Occipital lobe (tissue), 3 donors: ENCODE measurements at places on chromosomes 6 and 20.

DNA sequence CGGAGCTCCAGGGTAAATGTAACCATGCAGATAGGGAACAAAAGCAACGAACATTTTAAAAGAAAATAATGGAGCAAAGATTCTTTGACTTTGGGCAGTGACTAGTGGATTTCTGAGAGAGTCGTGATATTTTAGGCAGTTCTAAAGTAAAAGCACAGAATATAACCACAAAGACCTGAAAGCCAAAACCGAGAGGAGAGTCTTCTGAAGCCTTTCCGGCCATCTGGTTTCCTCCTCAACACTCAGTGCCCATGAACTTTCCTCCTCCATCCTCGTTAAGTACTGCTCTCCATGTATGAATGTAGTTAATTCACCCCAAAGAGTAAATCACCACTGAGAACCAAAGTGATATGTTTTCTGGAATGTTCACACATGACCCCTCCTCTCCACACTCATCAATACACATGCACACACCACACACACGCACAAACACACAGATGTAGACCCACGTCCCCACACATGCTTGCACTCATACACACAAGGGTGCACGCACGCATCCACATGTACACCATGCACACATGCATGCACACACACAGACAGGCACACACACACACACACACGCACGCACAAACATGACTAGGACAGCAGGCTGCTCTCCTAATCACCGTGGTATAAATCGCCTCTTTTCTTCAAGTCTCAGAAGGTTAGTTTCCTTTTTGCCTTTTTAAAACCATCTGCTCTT lies 109.5 kb downstream of the MYLK4 start:
- DNase-seq: no peak

- no peak for DNase-seq
Measured at GRCh38 chr20:6705926-6706548, 61.4 kb upstream of the BMP2 start.

GRCh38 chr20:9723501-9724202 lies 115.2 kb downstream of the PAK5 start:
- no peak for DNase-seq

DNA sequence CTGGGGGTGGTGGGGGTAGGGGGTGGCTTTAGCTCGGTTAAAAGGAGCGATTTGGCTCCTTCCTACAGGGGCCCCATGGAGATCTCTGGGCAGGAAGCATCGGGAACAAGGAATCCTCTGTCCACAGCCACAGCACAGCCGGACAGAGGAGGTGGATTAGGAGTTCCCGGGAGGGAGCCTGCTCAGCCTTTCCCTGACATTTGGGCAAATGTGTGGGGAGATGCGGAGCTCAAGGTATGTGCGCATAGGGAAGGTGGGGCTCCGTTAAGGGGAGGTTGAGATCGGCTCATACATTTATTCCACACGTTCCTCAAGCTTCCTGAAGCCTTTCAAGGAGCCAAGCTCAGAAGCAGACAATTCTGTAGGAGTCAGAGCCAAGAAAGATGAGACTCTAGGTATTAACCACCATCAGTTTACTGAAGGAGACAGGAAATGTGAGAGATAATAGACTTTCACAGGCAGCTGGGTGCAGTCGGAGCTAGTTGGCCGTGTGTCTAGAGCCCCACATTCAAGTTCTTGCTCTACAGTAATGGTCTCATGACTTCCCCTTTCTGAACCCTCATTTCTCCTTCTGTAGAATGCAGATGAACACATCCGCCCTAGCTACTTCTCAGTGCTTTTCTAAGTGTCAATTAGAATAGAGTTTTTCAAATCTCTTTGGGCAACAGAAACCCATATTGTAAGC lies 40.8 kb upstream of the EPB41L1 start:
- no peak for DNase-seq

DNA sequence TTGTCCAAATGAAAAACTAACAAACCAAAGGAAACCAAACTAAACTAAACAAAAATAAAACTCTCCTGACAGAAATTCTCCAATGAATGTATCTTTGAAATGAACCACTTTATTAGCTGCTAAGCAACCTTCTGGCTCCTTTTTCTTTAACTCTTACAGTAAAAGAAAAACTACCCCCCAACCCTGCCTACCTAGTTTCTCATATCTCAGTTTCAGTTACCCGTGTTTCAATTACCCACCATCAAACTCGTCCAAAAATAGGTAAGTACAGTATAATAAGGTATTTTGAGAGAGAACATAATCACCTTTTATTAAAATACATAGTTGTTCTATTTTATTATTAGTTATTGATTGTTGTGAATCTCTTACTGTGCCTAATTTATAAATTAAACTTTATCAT lies 177.4 kb upstream of the THEMIS start:
- no peak for DNase-seq

DNA sequence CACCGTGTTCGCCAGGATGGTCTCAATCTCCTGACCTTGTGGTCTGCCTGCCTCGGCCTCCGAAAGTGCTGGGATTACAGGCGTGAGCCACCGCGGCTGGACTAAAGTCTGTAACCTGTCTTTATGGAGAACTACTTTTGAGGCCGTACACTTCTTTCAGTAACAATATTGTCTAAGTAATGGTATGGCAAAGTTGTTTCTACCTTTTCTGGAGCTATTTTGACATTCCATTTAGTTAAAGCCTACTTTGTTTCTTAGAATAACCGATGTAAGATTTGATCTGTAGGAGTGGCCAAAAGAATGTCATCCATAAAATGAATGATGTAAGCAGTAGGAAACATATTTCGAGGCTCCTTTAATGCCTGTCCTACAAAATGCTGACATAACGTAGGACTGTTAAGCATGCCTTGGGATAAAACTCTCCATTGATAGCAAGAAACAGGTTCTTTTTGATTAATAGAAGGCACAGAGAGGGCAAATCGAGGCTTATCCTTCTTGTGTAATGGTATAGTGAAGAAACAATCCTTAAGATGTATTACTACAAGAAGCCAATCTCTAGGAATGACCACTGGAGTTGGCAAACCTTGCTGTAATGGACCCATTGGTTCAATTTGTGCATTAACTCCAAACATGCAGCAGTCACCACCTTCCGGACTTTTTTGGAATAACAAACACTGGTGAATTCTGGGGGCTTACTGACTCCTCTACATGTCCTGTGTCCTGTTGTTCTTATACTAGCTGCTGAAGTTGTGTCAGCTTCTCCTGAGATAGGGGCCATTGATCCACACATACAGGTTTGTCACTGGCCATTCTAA lies 35.9 kb downstream of the HLA-DRA start:
- DNase-seq: no peak

GRCh38 chr6:112938650-112939049 lies 591.5 kb downstream of the RFPL4B start:
- DNase-seq: no peak

DNA sequence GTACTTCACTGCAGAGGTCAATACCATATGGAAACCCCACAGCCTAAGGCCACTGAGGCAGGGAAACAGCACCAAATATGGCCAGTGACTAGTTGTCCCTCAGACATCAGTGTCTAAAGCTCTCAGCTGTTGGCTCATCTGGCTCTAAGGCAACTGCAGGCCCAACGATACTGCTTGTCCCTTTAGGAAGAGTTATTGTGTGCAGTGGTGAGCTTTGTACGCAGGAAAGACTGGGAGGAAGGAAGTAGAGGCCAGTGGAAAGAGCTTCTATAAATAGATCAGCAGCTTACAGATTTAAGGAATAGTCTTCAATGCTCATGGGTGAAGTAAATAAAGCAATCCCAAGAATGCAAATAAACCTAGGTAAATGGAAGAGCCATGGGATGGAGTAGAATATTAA lies 29.3 kb downstream of the DNAAF9 start:
- no peak for DNase-seq

DNA sequence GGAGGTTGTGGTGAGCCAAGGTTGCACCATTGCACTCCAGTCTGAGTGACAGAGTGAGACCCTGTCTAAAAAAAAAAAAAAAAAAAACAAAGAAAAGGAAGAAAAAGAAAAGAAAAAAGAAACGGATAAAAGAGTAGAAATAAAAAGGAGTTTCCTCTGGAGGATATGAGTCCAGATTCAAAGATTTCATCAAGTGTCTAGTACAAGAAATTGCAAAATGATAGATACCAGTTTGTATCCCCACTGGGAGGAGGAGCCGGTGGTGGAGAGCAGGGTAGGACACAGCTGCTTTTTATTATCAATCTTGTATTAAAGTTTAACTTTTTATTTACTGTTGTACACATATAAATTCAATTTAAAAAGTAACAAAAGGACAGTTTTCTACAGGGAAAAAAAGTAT lies 113.9 kb downstream of the BMP7 start:
- no peak for DNase-seq

DNA sequence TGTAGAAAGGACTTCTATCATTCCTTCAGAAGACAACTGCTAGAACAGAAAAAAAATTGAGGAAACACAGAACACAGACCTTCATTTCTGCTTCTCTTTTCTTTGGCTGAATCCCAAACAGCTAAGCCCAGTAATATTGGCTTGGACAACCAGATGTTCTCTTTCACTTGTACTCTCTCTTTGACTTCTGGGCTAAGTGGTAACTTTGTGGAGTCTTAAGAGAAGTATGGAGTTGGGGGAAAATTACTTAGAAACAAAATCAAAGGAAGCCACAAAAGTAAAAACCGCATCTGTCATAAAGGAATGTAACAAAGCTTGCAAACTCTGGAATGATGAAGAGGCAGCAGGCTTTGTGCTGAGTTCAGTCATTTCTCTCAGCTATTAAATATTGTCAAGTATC lies 587.5 kb downstream of the CBLN4 start:
- no peak for DNase-seq

- peak; percentile 45 for DNase-seq
Measured at GRCh38 chr6:161079566-161080262, 88.1 kb downstream of the MAP3K4 start.

GRCh38 chr6:149855741-149856140 lies 8.4 kb downstream of the LRP11 start:
- DNase-seq: no peak

- DNase-seq: no peak
Measured at GRCh38 chr20:12947691-12948090, 61.1 kb upstream of the SPTLC3 start.

DNA sequence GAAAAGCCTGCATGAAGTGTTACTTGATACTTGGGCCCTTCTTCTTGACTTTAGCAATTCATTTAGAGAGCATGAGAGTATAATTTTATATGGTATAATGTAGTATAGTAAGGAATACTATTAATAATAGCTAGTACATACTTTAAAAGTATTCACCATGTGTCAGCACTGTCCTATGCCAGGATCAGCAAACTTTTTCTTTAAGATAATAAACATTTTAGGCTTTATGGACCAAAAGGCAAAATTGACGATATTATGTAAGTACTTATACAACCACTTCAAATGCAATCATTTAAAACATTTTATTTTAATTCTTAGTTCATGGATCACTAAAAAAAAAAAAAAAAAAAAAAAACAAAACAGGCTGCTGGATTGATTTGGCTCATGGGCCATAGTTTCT lies 163.9 kb downstream of the IBTK start:
- DNase-seq: no peak

DNA sequence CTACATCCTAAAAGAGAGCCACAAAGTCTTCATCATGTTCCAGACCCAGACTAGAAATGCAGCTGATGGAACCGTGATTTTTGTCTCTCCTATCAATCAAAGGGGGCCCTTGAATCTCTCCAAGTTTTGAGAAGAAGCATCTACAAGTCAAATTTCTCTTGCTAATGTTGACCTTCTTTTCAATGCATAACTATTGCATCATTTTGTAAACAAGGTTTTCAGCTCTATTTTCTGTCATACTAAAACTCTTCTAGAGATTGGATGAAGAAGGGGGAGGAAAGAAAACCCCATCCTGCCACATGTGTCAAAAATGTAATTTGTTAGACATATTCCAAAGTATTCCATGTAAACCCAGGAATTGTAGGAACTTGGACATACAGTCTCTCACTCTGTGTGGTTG lies 169.2 kb downstream of the LMBRD1 start:
- no peak for DNase-seq

DNA sequence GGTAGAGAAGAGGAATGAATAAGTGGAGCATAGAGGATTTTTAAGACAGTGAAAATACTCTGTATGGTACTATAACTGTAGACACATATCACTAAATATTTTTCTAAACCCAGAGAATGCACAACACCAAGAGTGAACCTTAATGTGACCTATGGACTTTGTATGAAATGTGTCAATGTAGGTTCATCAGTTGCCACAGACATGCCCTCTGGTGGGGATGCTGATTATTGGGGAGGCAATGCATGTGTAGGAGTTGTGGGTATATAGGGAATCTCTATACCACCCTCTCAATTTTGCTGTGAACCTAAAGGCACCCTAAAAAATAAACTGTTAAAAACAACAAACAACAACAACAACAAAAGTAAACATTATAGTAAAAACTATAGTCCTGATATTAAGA lies 293.7 kb downstream of the RNF144B start:
- DNase-seq: no peak

DNA sequence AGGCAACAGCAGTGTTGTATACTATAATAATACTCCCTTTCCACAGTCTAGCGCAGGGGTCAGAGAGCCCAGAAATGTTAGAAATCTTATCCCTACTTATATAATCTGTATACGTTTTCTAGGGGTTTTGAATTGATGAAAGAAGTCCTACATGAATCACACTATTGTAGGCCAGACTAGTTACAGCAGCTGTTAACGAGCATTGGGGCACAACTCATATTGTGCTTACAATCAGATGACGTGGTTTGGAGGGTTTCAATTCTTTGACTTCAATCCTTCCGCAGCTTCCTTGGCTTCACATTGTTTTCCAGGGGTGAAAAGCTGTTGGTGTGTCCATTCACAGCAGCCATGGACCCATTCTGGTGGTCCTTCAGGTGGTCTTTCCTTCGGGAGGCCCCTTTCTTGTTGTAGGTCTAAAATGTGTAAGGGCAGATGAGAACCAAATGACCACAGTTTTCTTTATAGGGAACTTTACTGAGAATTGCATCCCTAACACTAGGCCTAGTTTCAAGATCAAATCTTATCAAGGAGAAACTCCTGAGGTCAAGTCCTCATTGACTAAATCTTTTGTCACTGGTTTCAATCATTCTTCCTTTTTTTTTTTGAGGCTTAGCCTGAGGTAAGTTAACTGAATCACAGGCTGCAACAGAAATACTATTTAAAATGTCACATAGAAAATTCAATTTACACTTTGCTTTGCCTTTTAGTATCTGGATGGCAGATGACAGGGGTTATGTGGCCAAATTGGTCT lies 79.7 kb downstream of the ELOVL5 start:
- no peak for DNase-seq

GRCh38 chr6:39200498-39201020 lies 28.7 kb downstream of the KCNK5 start:
- DNase-seq: no peak

DNA sequence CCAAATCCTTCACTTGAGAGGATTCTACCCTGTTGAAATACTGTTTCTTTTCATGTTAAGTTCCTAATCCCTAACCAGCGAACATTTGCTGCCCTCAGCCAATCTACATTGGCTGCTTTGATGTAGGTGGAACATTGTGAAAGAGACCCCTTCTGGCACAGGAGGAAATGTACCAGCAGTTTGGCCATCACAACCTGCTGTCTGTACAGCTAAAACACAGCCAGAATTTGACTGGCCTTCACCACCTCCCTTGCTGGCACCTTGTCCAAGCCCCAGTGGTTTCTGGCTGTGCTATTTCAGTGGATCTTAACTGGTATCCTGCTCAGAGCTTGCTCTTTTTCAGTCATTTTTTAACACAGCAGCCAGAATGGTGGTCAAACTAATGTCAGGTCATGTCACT lies 202.1 kb upstream of the EPHA7 start:
- DNase-seq: no peak

GRCh38 chr6:139597771-139598755 lies 223.6 kb upstream of the CITED2 start:
- DNase-seq: peak; percentile 37
